ENCODE measurements at places on chromosomes 7 and 10.

DNA sequence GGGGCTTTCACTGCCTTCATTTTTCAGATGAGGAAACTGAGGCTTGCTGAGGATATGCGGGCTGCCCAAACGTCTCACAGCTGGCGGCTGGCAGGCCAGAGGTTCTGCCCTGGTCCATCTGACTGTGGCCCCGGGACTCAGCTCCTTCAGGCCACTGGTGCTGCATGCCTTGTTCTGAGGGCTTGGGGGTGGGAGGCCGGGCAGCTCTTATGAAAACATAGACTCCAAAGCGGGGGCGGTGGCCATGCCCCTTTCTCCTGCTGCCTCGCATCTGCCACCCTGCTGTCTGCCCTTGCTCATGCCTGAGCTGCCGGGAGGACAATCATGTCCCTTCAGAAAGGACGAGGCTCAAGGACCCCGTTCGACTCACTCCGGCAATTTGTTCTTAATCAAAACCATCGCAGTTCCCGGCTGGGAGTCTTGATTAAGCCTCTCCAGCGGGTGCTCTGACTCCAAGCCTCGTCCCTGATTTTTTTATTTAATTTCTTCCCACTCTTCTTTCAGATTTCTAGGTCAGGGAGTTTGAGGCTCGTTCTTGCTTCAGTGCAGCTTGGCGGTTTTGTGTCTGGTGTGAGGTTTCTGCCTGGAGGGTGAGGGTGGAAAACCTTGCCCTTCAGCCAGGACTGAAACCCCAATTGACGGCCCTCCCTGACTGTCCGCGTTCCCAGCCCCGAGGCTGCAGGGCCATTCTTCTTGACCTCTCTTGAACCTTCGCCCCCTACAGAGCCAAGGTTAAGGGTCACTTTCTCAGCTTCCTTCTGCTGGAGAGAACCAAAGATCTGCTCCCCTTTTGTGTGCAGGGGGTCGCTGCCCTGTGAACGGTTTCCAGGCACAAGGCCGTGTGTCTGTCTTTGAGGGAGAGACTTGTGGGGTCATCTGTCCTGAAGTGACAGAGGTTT is 120.8 kb downstream of the DNAJB6 start:
- peak; percentile 16 for DNase-seq

GRCh38 chr7:148872188-148872587 is 11.9 kb downstream of the EZH2 start:
- no peak for DNase-seq

DNA sequence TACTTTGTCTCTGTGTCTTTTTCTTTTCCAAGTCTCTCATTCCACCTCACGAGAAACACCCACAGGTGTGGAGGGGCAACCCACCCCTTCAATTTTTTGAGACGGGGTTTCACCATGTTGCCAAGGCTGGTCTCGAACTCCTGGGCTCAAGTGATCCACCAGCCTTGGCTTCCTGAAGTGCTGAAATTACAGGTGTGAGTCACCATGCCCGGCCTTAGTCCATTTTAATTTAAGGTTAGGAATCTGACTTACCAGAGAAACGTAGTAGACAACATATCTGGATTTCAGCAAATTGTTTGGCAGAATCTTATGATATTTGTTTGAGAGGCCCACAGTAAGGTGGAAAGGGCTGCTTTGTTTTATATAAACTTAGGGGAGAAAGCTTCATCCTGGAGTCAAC is 3.2 kb upstream of the NFKB2 start:
- DNase-seq: no peak

GRCh38 chr7:155124706-155125105 is 54.6 kb downstream of the HTR5A start:
- DNase-seq: no peak

DNA sequence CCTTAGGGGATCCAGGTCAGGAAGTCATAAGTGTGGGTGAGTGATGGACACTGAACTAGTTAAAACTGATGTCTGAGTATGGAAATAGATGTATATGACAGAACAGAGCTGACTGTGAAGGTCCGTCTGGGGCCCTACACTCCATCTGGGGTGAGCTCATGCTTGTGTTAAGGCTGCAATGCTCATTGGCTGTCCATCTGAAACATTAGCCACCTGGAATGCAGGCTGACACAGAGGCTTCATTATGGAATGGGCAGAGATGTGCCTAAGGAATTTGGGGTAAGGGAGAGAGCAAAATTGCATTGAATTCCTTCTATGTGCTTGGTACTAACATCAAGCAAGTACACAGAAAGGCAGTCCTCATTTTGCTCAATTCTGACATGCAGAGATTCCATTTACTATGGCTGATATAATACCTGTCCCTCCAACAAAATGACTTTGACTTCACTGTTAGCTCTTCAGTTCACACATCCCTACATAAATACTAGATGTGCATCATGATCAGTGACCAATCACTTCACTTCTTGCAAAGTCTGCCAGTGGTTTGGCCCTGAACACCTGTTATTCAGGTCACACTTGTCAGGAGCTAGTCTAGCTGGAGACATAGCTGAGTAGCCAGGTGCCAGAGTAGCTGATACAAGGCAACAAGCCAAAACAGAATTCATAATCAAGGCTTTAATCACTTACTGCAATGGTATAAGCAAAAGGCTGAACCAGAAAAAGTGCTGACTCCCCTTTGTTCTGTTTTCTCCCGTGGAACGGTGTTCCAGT is 128.9 kb upstream of the VWC2 start:
- no peak for DNase-seq

GRCh38 chr7:130433301-130433700 is 7.5 kb downstream of the CEP41 start:
- DNase-seq: no peak

GRCh38 chr7:1558181-1558811 is 2.3 kb upstream of the TMEM184A start:
- no peak for DNase-seq

GRCh38 chr10:88759366-88760101 is at the start of gene LIPN:
Gene LIPN, plus strand, starts transcription at chr10:88760020. Its CDS starts 1,386 bp downstream, at chr10:88761406.
- no peak for DNase-seq

DNA sequence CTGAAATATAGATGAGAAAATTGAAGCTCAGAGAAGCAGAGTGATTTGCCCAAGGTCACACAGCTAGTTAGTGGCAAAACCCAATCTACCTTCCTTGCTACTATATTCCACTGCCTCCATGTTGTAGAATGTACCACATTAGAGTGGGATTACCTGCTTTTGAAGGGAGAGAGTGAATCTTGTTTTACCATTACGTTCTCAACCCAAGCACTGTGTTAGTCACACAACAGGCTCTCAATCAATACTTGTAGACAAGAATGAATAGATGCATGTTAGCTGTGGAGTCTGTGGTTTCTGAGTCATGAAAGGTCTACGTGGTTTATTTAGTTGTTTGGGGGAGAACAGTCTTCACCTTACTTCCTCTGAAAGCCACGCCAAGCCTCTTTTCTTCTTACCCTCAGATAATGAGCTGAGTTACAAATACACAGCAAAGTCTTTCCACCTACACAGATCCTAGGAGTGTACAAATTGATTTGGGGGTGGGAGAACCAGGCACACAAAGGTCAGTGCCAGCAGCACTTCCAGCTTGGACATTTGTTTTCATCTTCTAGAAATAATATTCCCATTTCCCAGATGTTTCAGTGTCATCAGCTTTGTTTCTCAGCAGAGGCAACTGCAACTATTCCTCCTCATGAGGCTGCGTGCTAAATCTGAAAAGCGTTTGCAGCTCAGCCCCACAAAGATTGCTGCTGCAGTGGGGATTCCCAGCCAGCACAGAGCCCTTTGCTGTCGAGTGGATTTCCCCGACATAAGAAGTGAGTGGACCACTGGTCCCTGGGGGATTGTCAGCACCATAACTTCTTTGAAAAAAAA is 71.5 kb upstream of the ADO start:
- DNase-seq: peak; percentile 80

- no peak for DNase-seq
These were observed 224.5 kb upstream of the GLI3 start for GRCh38 chr7:42461537-42461936.

GRCh38 chr10:99598781-99599509 is 21.3 kb downstream of the SLC25A28 start:
- DNase-seq: no peak

DNA sequence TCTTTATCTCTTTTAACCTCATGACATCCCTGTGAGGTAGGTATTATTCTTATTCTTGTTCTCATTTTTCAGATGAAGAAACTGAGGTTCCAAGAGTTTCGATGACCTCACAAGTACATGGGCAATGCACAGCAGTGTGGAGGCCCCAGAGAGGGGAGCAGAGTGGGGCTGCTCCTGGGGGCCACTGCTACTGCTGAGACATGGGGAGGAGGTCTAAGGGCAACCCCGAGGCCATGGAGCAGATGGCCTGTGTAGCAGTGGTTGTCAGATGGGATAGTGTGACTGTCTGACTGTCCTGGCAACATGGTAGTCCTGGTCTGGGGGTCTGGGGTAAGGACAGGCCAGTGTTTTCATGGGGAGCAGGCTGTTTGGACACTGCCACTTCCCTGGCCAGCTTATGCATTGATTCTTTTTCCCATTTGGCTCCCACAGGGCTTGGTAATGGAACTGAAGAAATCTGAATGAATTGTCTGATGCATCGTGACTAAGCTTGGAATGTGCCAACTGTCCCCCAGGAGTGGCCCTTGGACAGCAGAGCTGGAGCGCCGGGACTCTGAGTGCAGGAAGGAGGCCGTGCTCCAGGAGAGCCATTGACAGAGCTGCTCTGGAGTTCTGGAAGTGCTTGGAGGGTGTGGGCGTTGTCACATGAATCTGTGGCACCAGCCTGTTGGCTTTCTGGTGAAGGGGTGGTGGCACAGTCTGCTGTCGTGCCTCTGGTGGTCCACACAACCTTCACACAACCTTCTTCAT is 40.9 kb downstream of the ADRA2A start:
- DNase-seq: no peak

GRCh38 chr7:2112261-2113198 is 120.2 kb downstream of the MAD1L1 start:
- DNase-seq: no peak

GRCh38 chr10:93346108-93346507 is 136.0 kb downstream of the MYOF start:
- DNase-seq: no peak

DNA sequence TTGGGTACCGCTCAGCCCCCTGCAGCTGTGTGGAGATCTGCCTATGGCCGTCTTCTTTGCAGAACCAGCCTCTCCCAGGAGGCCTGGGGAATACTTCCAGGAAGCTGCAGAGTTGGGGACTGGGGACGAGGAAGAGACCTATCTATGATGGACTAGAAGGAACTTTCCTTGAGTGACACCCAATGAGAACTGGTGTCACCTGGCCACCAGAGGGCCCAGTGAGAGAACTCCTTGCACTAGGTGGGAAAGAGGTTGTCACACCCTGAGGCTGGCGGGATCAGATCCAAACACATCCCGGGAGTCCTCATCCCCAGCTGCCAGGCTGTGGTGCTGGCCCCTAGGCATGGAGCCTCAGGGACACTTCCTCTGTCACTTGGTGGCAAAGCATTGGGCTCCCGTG is 4.9 kb upstream of the GRID2IP start:
- DNase-seq: no peak

DNA sequence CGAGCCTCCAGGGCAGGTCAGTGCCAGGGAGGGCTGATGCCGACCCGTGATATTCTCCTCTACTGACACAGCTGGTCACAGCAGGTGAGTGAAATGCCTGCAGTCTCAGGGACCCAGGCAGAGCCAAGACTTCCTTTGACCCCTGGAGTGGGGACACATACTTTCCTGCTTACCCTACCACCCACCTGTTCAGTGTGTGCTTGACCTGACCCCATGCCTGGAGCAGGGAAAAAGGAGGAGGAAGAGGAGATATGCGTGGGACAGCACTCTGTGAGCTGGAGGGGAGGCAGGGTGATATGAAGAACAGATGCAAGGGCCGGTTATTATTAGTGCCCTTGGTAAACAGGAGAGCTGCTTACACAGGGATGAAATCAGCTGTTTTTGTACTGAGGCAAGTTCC is 40.8 kb upstream of the WIPF3 start:
- DNase-seq: no peak

DNA sequence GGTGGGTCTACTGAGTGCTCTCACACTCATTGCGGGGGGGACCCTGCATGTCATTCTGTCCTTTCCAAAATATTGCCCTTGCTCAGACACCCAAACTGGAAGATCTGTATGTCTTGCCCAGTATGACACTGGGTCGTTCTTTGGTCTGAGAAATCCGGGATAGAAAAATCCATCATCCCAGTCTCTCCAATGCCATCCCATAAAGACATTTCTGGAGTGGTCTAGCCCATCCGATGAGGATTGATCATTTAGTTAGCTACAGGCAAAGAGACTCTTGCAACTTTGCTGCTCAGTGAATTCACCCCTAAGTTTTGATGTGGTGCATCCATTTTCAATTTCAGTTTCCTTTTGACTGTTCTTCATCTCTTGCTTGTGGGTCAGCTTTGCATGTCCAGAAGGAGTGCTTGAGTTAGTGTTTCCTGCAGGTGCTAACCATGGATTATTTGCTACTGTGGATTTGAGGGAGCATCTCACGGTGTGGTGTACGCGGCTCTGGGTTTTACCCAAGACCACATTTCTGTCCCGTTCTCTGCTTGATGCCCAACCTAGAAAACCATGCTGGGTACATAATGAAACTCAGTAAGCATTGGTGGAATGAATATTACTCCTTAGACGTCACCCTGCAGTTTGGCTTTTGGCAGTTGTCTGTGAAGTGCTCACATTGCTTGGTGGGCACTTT is 247.0 kb upstream of the MKI67 start:
- no peak for DNase-seq

DNA sequence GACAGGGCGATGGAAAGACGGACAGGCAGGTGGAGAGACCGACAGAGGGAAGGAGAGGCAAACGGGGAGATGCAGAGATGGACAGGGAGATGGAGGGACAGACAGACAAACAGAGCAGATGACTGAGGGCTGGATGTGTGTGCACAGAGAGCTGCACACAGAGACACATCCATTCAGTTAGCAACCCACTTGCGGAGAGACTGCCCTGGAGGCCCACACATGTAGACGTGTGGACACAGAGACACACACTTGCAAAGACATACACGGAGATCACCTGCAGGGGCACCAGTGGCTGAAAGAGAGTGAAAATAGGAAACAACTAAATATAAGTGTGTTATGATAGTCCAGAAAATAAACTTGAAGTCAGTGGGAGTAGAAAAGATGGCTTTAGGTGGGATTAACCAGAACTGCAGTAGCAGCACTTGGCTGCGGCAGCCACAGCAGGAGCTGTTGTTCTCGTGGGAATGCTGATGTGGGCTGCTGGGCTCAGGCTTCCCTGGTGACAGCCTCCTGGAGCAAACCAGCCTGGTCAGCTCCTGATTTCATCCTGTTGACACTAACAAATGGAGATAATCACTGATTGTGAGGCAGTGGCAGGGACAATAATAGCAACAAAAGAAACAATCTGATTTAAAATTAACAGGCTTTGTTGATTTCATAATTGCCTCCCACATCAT is 134.1 kb downstream of the CCNY start:
- DNase-seq: no peak

DNA sequence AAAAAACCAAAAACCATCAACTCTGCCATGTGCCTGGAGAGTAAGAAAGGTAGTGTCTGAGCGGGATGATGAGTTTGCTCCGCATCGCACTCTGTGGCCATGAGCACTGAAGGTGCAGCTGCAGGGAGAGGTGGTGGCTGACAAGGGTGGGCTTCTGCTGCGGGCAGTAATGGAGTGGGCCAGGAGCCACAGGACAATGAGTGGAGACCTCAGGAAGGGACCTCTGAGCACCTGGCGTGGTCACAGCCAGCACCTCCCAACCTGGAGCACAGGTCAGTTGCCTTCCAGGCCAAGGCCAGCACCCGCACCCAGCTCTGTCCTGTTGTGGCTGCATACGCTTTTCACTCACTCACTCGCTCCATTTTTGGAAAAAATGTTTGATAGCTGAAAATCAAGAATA is 115.5 kb downstream of the ANKRD61 start:
- DNase-seq: no peak

- DNase-seq: no peak
These were observed 500.6 kb upstream of the IGFBP3 start for GRCh38 chr7:46421441-46422230.

- DNase-seq: no peak
These were observed 134.0 kb downstream of the PTPRN2 start for GRCh38 chr7:158453663-158454062.

All from activated CD8-positive, alpha-beta T cell treated with anti-CD3 and anti-CD28 coated beads, Interleukin-2, amount 10 ng/mL, durations not matched to agents 7 days and 5 days (primary cell).